ENCODE measurements at places on chromosomes 13 and 19.

DNA sequence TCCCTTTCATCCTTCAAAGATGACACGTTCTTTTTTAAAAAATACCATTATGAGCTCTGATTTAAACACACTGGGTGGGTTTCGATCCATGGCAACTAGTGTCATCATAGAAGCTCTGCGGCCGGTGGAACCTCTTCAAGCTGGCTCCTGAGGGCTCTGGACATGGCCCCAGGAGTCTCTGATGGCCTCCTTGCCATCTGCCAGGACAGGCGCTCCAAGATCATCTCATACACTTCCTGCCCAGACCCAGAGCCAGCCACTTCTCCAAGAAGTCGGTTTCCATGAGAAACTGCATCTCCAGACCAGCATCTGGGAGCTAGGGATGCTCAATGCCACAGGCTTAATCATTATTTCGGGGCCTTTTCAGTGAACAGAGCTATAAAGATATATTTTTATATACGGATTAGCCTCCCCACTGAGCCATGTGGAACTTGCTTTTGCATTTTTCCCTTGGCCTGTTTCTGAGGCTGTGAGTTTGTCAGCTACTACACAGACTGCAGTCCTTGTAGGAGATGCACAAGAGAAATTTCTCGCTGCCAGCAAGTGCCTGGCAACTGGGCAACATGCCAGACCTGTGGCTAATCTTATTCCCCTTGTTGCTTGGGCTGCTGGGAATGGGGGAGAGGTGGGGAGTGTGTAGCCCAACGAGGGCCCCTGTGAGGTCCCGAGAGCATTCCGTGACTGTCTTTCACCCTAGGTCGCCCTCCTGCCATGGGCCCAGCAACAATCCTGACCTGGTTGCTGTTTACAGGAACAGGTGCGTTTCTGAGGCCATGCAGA is 15.9 kb downstream of the SUGP1 start:
- no peak for DNase-seq

DNA sequence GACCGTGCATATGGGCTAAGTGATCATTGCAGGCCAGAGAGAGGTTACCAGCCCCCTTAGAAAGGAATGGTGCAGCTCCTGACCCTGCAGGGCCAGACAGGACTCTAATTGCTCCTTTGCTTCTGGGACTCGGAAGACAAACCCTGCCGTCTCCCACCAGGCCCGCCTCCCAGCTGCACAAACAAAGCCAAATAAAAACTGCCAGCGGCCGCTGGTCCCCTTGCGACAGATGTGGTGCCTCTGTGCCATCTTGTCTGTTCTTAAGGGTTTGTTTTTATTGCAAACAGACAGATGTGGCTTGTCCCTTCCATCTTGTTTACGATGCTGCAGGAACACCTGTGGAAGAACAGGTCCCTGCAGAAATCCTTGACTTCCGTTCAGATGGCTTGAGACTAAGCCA is 434.4 kb upstream of the TSHZ3 start:
- DNase-seq, result no peak

DNA sequence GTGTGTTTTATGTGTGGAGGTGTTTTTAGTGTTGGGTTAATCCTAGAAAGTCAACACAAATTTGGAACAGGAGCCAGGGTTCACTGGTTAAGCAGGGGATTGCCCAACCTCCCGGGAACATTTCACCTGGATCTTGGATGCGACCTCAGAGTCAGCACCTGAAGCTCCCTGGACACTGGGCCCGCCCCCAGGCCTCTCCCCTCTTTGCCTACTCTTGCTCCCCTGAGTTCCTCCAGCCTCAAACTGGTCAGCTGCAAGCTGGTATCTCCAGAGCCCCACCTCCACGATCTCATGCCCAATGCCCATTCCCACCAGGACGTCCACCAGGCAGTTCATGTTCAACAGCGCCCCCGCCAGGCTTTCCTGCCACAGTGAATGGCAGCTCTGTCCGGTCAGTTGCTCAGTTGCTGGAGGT is 9.7 kb downstream of the HSD17B14 start:
- DNase-seq, result no peak

- no peak for DNase-seq
Observed at GRCh38 chr13:43260999-43261398, 237.6 kb downstream of the DNAJC15 start.

DNA sequence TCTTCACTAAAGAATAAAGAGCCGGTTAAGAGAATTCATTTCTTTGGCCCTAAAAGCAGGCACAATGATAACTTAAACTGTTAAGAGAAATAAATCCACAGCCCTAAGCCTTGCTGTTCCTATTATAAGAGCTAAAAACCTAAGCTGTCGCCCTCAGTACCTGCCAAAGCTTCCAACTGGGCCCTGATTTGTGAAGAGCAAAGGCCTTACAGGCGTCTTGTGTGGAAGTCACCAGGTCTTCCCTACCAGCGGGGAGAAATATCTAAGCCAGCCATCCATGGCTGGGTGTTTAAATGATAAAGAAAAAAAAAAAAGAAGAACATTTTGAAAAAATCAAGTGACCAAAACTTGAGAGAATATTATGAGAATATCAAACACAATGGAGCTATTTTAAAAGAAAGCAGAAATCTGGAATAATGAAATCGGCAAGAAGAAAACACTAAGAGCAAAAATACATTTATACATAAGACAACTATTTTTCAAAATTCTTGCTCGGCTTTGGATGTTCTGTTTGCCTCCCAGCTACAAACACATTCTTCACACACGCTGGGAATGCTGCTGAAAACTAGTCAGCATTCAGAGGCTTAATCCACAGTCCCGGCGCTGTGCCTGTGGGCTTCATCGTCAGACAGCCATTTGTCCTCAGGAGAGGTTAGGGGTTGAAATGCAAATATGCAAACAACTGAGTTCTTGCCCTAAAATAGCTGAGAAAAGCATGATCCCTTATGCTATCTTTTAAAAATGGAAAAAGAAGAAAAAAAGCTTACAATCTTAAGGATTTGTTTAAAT is 89.8 kb upstream of the LSM14A start:
- no peak for DNase-seq

- no peak for DNase-seq
Observed at GRCh38 chr13:98242403-98242802, 65.3 kb upstream of the RNF113B start.

DNA sequence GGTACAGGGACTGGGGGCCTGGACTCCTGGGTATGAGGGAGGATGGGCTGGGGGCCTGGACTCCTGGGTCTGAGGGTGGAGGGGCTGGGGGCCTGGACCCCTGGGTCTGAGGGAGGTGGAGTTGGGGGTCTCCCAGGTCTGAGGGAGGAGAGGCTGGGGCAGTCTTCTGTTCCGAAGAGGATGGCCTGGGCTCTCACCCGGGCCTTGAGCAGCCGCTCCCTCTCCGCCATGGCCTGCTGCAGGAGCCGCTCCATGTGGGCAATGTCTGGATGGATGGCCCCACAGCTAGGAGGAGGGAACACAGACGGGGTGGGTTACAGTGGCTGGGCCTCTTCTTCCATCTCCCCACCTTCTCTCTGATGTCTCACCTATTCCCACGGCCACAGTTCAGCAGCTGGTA is 18.1 kb downstream of the PHLDB3 start:
- DNase-seq, result no peak

GRCh38 chr13:113031465-113031864 is 62.5 kb downstream of the MCF2L start:
- no peak for DNase-seq

GRCh38 chr19:43028866-43029265 is 2.6 kb upstream of the PSG11 start:
- DNase-seq, result no peak

- DNase-seq, result no peak
Observed at GRCh38 chr19:47550129-47550528, 22.8 kb downstream of the ZNF541 start.

- no peak for DNase-seq
Observed at GRCh38 chr13:33331962-33332361, 46.4 kb upstream of the STARD13 start.

DNA sequence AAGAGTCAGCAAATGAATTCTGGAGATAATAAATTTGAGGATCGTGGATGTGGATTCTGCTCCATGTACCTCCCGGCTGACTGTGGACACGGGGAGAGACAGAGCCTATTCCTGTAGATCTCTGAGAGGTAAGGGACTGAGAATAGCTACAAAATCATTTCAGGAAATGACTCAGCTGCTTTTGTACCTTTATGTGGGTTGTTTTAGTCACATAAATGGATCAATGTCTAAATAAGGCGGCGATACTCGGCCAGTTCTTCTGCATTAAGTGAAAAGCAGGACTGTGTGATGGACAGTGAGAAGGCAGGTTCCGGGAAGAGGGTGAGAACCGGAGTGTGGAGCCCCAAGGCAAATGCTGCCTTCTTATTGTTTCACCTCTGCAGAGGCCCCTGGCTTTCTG is 128.1 kb downstream of the EFNB2 start:
- DNase-seq, result no peak
